NCI-H510A treated with DMSO at 0.1 percent for 48 hours (cell line): ENCODE measurements at places on chromosomes 13 and 19.

- no peak for DNase-seq
These were observed 89.3 kb downstream of the MIPEP start for GRCh38 chr13:23799945-23800344.

GRCh38 chr13:24630851-24631620 is 49.2 kb upstream of the ATP12A start:
- no peak for DNase-seq

DNA sequence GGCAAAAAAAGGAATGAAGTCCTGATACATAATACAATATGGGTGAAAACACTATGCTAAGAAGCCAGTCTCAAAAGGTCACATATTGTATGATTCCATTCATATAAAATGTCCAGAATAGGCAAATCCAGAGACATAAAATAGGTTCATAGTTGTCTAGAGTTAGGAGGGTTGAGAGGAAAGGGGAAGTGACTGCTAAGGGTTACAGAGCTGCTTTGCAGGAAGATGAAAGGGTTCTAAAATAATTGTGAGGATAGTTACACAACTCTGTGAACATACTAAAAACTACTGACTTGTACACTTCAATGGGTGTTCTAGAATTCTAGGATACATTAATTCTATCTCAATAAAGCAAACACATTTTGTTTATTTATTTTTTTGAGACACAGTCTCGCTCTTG is 25.7 kb downstream of the CAB39L start:
- no peak for DNase-seq

GRCh38 chr13:77863144-77863543 is 55.5 kb downstream of the EDNRB start:
- DNase-seq, result no peak

- no peak for DNase-seq
These were observed 191.6 kb downstream of the EFNB2 start for GRCh38 chr13:106343836-106344235.

DNA sequence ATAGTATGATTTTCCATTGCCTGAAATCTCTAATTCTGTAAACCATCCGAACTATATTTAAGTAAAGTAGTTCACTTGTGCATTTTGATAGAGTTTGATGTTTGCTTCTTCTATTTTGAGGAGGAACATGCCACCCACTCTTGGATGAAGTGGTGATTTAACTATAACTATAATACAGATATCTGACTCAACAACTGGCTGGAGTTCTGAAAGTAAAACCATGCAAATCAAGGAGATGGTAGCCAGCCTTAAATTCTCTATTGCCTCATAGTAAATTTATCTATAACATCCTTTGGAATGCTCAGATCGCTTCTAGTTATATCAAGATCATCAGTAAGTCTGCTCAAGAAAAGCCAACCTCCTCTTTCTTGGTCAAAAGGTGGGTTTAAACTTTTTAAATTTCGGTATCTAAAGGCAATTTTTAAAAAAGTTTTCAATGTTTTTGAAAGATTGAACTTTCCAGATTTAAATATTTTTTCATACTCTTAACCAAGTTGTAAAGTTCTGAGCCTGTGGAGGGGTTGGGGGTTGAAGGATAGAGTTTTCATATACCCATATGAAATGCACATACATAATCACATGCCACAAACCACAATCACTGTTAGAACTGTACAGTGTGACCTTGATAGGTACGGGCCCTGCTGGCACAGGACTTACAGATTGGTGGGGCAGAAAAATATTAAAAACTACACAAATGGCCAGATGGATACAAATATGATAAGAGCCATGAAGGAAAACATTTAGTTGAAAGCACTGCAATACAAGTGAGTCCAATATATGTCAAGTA is 90.5 kb upstream of the RFC3 start:
- no peak for DNase-seq
